Astrocyte of the hippocampus (primary cell): ENCODE measurements at places on chromosomes 4 and X.

DNA sequence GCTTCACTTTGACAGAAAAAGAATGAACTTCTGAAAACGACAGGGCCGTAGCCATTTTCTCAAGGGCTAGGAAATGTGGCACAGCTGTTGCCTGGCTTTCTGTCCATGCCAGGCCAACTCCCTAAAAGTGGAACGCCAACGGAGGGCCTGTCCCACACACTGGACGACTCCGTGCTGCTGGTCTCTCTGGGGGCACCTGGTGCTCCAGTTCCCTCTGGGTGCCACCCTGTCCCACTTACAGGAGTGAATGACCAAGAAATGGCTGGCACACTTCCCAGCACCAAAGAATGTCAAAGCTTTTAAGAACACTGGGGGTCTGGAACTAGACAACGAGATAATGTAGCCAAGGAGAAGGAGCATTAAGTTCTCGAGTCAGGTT lies 40.9 kb downstream of the GATB start:
- DNase-seq: peak; percentile 20

DNA sequence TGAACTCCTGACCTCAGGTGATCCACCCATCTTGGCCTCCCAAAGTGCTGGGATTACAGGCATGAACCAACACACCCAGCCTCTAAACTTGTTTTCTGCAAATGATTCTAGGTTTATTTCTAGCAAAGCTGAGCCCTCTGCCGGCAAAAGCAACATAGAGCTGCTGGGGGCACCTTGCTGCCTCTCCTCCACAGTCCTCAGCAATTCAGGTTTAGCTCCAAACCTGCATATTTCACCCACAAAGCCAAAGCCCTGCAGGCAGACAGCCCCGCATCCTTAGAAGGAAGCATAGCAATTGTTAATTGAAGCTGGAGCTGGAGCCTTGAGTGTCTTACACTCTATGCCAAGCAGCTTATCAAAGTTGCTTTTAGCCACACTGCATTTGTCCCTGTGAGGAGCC lies 24.9 kb upstream of the OCIAD2 start:
- no peak for DNase-seq

- DNase-seq: no peak
Observed at GRCh38 chr4:68346461-68346860, 3.4 kb downstream of the YTHDC1 start.

DNA sequence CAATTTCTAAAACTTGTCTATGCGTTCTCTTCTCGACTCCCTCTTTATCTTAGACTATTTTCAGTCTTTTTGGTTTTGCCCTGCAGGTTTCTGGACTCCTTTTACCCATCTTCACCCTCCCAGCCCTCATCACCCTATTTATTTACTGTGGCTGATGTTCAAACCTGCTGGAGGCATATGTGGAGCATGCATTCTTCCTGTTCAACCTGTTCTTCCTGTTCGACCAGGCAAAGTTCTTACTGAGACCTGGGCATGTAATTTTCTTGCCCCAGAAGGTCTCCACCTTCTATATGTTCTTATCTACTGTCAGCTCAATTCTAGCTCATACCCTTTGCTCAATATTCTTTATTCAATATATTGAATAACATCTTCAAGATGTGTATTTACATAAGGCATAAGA lies 69.4 kb upstream of the AGA start:
- DNase-seq: no peak

DNA sequence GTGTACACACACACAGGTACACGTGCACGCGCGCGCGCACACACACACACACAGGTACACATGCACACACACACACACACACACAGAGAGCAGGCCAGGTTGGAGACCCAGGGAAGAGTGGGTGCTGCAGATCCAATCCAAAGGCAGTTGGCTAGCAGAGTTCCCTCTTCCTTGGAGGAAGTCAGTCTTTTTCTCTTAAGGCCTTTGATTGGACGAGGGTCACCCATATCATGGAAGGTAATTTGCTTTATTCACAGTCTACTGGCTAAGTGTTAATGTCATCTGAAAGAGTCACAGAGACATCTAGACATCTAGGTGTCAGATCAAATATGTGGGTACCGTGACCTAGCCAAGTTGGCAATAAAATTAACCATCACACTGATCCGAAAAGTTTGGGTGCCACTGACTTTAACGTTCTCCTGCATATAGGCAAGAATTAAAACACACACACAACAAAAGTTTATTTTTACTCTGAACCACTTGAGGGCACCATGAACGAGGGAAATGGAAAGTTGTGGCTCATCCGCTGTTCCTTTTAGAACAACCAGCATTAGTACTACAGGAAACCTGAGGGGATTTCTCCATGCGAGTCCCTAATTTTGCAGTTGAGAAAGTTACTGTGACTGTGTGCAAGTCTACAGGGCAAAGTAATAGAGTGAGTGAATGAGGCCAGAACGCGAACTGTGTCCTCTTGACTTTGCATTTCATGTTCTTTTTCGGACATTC lies 66.0 kb upstream of the STOX2 start:
- peak; percentile 60 for DNase-seq

GRCh38 chr4:145281224-145281623 lies 100.8 kb upstream of the OTUD4 start:
- no peak for DNase-seq

- DNase-seq: no peak
Observed at GRCh38 chrX:38607976-38608375, 46.6 kb downstream of the TSPAN7 start.

DNA sequence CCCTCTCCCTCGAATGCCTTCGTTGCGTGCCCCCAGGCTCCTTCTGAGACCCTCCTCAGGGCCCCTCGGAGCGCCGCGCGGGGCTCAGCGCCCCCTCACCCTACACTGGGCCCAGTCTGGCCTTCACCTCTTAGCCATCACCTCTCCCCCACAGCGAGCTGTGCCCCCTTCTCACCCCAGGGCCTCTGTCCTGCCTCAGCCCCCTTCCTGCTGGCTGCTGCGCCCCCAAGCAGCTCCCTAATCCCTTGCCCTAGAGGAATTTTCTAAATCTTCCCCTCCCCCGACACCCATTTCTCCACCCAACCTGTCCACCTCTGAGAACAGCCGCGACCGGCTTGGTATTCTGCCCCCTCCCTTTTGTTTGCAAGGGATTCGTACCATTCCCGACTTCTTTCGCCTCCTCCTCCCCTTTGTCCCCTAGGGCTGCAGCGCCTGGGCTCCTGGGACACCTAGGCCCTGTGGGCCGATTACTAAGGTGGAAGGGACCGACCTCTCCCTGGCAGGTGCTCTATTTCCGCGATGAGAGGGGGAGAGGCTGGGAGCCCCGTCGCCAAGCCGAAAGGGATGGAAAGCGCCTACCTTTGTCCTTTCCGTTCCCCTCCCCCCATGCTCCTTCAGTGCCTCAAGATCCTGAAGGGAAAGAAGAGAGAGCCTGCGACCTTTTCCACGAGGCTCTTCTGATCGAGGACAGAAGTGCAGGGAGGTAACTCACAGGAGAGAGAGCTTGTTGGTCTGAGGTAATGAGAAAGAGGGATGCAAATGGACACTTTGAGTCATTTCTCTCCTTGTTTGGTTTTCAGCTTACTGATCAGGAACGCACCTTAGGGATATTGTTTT lies 10.9 kb downstream of the DLG3 start:
- DNase-seq: no peak

DNA sequence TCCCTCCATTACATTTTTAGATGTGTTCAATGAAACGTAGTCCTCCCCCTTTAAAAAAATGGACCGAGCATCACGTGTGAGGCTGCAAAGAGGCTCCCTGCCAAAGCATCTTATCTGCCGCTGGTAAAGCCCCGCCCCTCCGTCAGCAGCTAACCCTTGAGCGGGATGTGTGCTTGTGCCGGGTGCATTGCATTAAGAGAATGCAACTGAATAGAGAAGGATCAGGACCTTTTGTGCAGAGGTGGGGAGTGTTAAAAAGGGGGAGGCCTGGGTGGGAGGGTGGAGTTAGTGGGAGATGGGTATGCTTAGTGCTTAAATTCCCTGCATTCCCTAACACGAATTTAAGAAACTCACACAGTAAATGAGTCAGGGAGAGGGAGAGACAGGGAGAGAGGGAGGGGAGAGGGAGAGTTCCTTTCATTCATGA lies 66.0 kb downstream of the TBL1X start:
- peak; percentile 82 for DNase-seq

GRCh38 chr4:101288365-101289145 lies 58.8 kb downstream of the PPP3CA start:
- DNase-seq: no peak

- DNase-seq: no peak
Observed at GRCh38 chr4:118839221-118839927, 3.4 kb upstream of the SEC24D start.

DNA sequence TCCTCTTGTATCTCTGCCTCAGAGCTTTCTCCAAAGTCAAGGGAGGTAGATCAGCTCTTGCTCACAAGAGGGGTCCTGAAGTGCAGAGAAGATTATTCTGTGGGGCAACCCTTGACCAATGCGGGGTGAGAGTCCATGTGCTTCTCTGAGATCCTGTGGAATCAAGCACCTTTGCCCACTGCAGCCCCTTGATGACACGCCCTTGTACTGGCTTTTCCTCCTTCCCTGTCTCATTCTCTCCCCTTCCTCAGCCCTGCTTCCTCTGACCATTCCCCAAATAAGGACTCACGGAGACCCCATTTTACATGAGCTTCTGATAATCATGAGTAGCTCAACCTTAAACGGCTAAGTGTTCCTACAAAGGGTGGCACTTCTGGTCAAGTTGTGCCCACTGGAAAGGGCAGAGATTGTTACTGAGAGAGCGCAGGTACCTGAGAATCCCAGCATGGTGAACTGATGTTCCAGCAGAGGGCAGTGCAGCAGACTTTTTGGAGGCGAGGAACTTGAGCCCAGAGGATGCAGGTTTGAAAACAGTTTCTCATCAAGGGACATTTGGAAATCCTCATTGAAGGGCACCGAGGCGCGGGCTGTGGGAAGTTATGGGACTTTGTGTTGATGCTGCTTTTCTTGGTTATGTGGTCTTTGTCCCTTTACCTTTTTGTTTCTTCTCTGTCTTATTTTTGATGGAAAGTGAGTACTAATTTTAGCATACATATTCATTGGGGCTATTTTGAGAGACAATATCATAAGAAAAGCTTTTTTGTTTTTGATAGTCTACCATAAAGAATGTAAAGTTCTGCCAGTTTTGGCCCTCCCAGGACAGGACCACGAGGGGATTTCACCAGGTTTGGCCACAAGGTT lies 201.3 kb downstream of the RBM46 start:
- peak; percentile 82 for DNase-seq

DNA sequence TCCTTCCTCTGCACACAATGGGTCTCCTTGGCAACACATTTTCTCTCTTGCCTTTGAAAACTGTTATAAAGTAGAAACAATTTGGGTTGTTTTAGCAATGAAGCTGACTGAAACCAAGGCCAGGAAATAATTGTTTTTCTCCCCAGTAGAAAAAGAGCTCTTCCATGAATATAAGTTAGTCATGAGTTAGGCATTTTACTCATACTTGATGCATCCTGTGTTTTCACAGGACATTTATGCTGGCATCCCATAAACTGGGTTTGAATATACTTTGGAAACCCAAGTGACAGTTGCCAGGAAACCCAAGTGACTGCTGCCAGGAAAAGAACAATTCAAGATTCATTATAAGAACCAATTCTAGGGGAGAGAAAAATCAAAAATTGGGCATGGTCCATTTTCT lies 128.6 kb upstream of the NPY2R start:
- DNase-seq: peak; percentile 79

- peak; percentile 59 for DNase-seq
Observed at GRCh38 chr4:73021634-73022033, 47.9 kb downstream of the COX18 start.

- peak; percentile 16 for DNase-seq
Observed at GRCh38 chrX:119604766-119605463, 1.3 kb downstream of the NKRF start.

DNA sequence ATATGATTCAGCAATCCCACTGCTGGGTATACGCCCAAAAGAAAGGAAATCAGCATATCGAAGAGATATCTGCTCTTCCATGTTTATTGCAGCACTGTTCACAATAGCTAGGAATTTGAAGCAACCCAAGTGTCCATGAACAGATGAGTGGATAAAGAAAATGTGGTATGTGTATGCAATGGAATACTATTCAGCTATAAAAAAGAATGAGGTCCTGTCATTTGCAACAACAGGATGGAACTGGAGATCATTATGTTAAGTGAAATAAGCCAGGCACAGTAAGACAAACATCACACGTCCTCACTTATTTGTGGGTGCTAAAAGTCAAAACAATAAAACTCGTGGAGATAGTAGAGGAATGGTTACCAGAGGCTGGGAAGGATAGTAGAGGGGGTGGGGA lies 153.8 kb upstream of the LEF1 start:
- DNase-seq: no peak

- DNase-seq: no peak
Observed at GRCh38 chr4:126448086-126448845, 1133.5 kb downstream of the FAT4 start.

DNA sequence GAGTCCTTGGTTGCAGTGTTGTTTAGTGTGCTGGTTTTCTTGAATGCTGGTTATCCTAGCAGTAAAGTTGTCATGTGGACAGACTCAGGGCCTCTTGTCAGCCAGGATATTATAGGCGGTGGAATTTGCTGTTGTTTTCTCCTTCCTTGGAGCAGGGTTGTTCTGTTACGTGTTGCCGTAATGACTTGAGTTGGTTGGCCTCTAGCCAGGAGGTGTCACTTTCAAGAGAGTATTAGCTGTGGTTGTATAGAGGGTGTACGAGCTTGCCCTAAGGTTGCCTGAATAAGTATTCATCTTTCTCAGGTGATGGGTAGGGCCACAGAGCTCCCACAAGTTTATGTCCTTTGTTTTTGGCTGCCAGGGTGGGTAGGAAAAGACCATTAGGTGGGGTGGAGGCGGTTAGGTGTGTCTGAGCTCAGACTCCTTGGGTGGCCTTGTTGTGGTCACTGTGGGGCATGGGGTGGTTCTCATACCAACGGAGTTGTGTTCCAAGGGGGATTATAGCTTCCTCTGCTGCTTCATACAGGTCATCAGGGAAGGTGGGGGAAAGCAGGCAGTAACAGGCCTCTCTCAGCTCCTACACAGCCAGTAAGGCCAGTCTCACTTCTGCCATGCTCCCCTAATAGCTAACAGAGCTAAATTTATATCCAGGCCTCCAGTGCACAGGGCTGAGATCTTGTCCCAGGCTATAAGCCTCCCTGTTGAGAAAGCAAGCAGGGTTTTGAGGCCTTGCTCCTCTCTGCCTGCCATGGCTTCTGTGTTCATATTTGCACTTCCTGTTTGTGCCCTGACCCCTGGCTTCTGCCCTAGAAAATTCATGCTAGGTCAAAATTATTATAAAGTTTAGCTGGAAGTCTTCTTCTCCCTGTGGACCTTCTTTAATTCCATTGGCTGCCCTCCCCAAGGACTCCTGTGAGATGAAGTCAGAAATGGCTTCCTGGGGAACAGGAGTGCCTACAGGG lies 594.7 kb downstream of the RAPGEF2 start:
- DNase-seq: peak; percentile 19

DNA sequence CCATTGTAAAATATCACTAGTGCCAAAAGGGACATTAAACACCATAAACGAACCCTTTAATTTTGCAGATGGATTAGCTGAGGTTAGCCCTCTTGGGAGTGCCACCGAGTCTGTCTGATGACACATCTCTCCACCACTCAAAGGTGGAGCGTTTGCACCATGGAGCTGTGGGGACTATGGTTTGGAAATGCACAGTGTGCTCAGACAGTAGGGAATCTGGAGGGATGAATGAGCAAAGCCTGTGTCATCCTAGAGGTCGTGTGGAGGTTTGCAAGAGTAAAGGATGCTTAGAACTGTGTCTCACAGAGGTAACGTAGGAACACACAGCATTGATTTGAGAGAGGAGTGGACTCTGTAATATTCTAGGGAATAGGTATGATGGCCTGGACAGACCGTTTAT lies 93.7 kb downstream of the CLNK start:
- no peak for DNase-seq

- DNase-seq: no peak
Observed at GRCh38 chr4:93501244-93501643, 327.3 kb upstream of the ATOH1 start.
